GM13977 (cell line): ENCODE measurements at places on chromosomes 5 and 9.

- no peak for DNase-seq
These were observed 632.3 kb downstream of the TLE4 start for GRCh38 chr9:80204054-80204453.

GRCh38 chr9:101639785-101640665 is 45.3 kb upstream of the PPP3R2 start:
- no peak for DNase-seq

DNA sequence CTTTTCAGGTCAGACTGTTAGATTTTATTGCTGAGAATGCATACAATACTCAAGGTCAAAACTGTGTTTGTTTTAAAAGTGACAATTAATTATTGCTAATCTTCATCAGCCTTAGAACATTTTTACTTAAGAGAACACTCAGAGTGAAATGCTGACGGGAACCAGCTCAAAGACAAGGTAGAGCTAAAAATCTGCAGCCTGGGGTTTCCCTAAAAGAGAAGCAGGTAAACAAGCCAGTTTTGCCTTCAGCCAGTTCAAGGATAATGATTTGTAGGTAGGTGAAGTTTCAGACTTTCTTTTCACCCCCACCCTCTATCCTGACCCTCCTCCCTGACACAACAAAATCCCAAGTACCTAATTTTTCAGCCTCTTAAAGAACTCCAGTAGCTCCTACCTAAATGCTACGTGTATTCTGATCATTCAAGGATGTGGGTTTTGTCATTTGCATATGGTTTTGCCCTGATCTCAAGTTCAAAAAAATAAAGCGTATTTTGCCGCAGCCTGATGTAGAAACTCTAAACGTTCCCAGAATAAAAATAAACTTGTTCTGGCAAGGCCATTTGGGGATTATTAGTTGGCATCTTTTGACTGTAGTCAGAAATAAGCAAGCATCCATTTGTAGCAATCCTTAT is 407.2 kb downstream of the EFNA5 start:
- DNase-seq, result peak; percentile 11

- DNase-seq, result peak; percentile 19
These were observed 442.4 kb upstream of the ZNF462 start for GRCh38 chr9:106420511-106420944.

DNA sequence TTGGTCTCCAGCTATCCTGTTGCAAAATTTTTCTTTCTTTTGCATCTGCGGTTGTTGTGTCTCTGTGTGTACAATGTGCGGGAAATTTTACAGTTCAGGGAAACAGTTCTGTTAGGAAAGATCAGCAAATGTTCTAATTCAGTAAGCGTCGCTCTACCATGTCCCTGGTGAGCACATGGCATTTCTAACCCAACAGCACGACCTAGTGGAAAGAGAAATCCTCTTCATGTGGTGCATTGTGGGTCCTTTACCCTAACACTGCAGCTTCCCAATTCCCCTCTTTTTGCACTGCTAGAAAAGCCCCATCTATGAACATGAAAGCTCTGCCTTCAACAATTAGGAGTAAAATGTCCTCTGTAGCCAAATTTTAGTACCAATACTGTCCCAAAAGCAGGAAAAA is 974.2 kb upstream of the CDH9 start:
- DNase-seq, result no peak

GRCh38 chr9:116453785-116454184 is 233.3 kb upstream of the TRIM32 start:
- DNase-seq, result no peak

DNA sequence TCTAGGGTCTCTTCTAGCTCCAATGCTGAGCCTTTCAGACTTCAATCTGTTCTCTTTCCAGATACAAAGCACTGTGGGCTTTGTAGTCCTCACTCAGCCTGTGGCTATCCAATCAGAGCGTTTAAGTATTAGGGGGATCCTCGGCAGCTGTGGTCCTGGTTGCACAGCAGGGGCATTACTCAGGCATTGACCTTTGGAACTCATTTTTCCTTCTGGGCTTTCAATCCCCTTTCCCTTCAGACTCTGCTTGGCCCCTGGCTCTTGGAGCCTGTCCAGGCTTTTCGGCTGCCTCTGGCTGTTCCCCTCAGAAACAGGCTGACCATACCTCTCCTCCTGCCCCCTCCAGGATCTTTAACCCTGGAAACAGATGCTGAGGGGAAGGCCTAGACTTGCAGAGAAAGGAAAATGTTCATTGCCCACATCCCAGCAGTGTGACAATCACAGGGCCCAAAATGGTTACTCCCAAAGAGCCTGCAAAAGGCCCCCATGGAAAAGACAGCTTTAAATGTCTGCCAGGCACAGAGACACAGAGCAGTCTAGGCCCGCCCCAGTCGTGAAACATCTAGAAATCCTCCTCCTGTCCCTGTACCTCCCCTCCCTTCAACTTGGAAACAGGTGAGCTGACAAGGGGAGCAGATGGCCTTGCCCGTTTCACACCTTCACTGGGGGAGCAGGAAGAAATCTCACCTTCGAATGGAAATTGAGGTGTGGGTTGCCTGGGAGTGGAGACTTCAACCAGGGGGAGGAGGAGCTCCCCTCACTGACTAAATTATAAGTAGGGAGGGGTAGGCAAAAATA is 13.7 kb downstream of the C1QTNF2 start:
- DNase-seq, result no peak

DNA sequence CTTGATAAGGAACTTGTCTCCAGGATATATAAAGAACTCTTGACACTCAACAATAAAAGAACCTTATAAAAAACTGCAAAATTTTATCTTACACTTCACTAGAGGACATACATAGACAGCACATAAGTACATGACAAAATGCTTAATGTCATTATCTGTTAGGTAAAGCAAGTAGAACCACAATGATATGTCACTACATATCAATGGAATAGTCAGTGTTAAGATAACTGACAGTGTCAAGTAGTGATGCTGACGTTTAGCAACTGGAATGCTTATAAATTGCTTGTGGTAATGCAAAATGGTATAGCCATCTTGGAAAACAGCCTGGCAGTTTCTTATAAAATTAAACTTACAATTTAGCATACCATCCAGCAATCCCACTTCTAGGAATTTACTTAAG is 314.1 kb downstream of the KDM4C start:
- DNase-seq, result no peak

DNA sequence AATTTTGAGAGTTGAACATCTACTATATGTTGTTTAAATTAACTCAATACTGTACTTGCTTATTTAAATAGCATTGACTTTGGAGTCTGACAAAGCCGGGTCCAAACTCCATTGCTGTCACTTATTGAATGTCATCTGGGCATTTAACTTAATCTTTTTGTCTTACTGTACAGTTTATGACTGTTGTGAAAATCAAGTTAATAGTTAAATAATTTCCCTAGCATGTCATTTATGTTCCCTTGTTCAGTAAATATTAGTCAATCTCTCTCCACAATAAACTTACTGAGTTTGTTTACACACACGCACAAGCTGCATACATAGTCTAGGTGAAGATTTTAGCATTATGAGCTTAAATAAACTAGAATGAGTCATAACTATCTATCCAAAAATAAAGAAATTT is 6.3 kb upstream of the UGCG start:
- no peak for DNase-seq

GRCh38 chr5:60546207-60546606 is 153.8 kb downstream of the DEPDC1B start:
- DNase-seq, result no peak

DNA sequence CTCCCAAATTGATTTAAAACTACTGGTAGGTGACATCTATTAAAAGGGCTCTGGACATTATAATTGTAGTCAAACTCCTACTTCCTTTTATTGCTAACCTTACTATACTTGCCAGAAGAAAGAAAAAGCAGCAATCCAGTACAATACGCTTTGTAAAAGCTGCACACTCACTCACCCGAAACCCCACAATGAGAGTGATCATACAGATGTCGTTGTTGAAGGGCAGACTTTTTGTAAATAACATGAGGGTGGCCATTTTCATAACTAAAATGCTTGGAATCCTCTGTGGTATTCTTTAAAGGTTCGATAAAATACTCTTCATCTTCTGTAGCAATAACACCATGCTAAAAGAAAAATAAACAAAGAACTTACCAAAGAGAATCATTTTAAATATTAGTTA is 21.7 kb downstream of the ADAMTS6 start:
- DNase-seq, result no peak

DNA sequence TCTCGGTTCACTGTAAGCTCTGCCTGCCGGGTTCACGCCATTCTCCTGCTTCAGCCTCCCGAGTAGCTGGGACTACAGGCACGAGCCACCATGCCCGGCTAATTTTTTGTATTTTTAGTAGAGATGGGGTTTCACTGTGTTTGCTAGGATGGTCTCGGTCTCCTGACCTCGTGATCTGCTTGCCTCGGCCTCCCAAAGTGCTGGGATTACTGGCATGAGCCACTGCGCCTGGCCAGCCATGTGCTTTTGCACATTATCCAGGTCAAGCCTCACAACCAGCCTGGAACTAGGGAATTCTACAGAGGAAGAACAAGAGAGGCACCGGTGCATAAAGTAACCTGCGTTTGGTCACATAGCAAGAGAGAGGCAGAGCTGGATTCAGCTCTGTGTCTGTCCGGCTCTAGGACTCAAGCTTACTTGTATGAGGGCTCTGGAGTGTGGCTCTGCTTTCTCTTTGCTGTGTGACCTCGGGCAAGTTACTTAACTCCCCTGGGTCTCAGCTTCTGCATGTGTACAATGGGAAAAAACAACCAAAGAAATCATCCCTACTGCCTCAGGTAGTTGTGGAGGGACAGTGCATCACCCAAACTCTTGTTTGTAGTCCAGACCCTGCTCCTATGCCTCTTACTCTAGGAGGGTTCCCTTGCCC is 6.3 kb downstream of the FGF18 start:
- DNase-seq, result no peak

- no peak for DNase-seq
These were observed 187.7 kb upstream of the KCNN2 start for GRCh38 chr5:114174131-114174530.

- DNase-seq, result no peak
These were observed 62.0 kb upstream of the GLRX start for GRCh38 chr5:95884511-95884910.

GRCh38 chr5:140336388-140336787 is 10.0 kb downstream of the HBEGF start:
- DNase-seq, result no peak

GRCh38 chr5:181170237-181170825 is 22.9 kb downstream of the OR2V2 start:
- no peak for DNase-seq

GRCh38 chr5:96875791-96876291 is 459 bp upstream of the ERAP2 start:
- no peak for DNase-seq

GRCh38 chr5:168169791-168170190 is 121.7 kb upstream of the WWC1 start:
- no peak for DNase-seq

GRCh38 chr5:112205846-112206245 is 213.2 kb downstream of the EPB41L4A start:
- DNase-seq, result no peak

- DNase-seq, result no peak
These were observed 116.7 kb downstream of the WDR70 start for GRCh38 chr5:37495668-37496347.

DNA sequence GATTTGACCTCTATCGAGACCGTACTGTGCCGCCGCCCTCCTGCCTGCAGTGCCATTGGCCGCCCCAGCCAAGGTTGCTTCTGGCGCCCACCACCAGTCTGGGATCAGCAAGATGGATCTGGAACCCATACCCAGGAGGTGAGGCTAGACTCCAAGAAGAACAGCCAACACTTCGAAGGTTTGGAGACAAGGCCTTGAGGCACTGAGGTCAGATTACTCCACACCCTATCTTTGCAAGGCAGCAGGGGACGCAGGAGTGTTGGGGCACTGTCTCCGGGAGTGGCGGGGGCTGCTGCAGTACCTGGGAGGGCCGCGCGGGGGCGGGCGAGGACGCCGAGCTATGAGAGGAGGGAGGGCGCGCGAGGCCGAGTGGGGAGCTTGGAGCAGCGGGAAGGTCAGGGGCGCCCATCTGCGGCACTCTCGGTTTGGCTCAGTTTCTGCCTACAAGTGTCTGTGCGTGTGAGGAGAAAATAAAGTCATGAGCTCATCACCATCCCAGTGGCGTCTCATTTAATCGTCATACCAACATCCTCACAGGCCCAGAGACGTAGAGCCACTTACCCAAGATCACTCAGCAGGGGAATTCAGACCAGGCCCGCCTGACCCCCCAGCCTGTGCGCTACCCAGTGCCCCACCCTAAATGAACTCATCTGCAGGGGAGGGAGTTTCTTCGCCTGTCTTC is 20.5 kb upstream of the PSD2 start:
- DNase-seq, result peak; percentile 87

GRCh38 chr9:98925956-98926355 is 17.8 kb upstream of the COL15A1 start:
- DNase-seq, result no peak

DNA sequence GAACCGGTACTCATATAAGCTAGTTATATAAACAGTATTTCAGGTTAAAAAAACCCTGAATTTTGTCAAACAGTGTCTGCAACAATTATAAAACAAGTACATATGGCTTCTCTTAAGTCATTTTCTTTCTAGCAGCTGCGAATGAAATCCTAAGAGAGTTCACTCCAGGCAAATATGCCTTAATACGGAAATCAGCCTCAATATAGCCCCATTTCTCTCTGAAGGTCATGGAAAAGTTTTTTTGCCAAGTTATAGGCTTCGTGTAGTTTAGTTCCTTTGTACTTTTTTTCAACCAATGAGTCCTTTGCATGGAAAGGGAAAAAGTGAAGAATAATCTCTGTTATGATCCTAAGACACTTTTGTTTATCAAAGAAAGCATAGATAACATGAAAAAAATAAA is 848.0 kb upstream of the ACO1 start:
- no peak for DNase-seq
